Omental fat pad (tissue), 4 donors: ENCODE measurements at places on chromosomes 3 and 15.
A peak's percentile ranks its signal among the peaks of the same experiment; 100 is the strongest.

- no peak for DNase-seq
These were observed 93.2 kb upstream of the TLE3 start for GRCh38 chr15:70190965-70191364.

- no peak for DNase-seq
These were observed 339.0 kb downstream of the GABRB3 start for GRCh38 chr15:26433818-26434217.

GRCh38 chr3:121948641-121949040 lies 54.4 kb downstream of the SLC15A2 start:
- DNase-seq = no peak

GRCh38 chr15:80474224-80475215 lies 70.3 kb downstream of the ARNT2 start:
- DNase-seq = no peak

DNA sequence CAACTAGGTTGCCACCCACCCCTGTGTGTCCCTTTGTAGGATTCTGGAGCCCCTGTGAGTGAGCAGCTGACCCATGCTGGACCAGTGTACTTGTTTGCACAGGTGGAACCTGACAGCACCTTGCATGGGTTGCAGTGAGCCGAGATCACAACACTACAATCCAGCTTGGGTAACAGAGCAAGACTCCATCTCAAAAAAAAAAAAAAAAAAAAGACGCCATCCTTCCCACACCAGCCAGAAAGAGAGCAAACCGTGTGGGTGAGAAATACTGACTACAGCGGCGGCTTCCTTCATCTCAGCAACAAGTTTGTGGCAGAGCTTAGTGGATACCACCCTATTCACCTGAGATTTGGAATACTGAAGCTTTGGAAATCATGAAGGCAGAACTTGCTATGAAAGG lies 746 bp upstream of the CD80 start:
- no peak for DNase-seq

GRCh38 chr3:55297706-55298105 lies 189.4 kb downstream of the WNT5A start:
- DNase-seq = no peak

- no peak for DNase-seq
These were observed 23.9 kb downstream of the NIT2 start for GRCh38 chr3:100358413-100358812.

DNA sequence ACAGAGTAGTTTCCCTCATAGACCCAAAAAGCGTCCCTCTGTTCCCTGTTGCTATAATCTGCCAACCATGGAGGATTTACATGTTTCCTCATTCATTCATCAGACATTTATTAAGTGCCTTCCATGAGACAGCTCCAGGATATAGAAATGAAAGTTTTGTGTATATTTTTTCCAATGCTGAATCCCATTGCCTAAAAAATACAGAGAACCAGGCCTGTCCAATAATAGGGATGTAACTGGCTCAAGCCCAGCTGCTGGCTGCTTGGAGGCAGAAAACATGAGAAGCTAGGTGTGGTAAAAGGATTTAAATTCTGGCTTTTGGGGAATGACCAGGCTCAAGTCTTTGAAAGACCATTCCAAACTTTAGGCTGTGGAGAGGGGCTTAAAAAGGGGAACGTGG lies 41.5 kb downstream of the RARB start:
- DNase-seq = no peak

DNA sequence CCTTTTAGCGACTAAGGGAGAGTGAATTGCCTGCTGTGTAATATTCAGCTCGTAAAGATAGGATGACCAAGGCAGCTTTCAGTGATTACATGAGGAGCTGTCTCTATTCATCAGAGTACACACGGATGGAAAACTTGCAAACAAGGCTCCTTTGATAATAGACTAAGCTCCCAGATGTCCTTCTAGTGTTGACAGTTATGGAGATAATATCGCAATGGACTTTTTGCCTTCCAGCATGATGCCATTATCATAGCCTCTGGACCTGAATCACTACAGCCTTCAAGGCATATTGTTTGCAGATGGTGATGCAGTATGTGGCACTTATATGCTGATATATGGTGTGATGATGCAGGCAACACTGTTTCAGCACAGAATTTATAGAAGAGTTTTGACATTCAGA lies 93.9 kb downstream of the ECT2 start:
- DNase-seq = no peak

DNA sequence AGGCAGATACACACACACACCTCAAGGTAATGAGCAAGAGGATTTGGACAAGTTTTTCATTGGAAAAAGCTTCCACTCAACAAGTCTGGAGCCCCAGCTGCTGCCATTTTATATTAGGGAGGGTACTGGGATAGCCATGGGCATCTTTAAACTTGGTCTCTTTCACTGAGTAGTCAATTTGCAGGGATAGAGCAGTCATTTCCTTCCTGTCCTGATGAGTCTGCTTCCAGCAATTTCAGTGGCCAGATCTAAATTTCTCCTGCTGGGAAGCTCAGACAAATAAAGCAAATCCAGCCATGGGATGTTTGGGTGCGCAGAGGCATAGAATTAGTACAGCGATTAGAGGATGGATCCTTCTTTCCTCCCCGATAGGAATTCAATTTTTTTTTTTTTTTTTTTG lies 874 bp upstream of the ERC2 start:
- no peak for DNase-seq

DNA sequence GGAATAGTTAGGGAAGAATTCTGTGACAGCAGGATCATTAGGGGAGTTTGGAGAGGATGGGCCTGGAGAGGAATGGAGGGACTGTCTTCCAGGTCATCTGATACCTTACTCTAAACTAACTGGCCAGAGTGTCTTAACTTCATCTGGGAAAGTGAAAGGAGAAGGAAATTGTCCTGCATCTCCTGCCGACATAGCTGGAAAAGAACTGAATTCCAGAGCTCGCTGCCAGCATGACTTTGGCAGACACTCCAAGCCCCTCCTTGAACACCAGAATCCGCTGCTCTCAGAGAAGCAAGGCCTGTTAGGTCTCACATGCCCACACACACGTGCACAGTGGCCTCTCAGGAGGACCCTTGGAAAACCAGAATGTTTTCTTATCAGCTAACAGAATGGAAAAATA lies 10.5 kb downstream of the ABI3BP start:
- no peak for DNase-seq

DNA sequence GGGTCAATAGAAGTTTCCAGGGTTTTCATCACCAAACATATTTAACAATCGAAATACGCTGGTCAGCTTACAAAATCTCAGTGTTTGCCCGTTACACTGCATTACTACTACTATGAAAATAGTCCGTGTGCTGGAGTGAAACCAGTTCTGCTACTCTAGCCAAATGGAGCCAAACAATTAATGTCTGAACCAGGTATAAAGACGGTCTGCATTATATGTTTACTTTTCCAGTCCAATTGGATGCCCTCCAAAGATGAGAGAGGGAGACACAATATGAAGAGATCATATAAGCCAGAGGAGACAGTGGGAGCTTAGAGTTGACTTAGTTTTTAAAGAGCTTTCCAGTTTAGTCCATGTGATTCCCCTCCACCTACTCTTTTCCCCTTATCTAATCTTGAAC lies 6.3 kb upstream of the DUT start:
- no peak for DNase-seq

- DNase-seq = peak; percentile 97
These were observed 6.5 kb upstream of the TNK2 start for GRCh38 chr3:195914648-195915473.

- no peak for DNase-seq
These were observed 3.7 kb downstream of the SHQ1 start for GRCh38 chr3:72844436-72844993.

DNA sequence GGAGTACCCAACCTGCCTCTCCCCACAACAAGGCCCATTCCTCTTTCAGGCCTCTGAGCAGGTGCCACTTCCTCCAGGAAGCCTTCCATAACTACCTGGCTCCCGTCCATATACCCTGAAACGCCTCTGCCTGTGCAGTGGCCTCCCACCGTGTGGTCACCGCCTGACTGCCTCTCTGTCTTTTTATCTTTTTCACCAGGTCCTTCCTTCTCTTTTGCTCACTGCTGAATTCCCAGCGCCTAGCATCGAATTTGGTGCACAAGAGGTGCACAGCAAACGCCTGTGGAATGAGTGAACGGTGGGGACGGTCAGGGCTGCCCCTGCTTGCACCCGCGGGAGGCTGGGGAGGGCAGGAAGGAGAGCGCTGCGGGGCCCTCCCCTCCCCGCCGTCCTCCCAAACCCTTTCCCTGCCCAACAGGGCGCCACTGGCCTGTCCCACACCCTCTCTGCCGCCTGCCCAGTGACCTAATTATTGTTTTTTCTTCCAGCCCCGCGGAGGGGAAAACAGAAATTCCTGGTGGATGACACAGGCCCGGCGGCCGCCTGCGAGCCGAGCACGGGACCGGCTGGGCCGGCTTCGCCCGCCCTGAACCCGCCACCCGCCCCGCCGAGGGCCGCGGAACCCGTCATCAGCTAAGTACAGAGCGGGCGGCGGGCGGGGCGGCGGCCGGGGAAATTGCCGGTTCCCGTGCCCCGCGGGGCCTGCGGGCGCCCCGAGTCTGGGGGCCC lies 140.1 kb downstream of the SMAD6 start:
- peak; percentile 59 for DNase-seq

- no peak for DNase-seq
These were observed 64.9 kb downstream of the CDC25A start for GRCh38 chr3:48123346-48123745.

DNA sequence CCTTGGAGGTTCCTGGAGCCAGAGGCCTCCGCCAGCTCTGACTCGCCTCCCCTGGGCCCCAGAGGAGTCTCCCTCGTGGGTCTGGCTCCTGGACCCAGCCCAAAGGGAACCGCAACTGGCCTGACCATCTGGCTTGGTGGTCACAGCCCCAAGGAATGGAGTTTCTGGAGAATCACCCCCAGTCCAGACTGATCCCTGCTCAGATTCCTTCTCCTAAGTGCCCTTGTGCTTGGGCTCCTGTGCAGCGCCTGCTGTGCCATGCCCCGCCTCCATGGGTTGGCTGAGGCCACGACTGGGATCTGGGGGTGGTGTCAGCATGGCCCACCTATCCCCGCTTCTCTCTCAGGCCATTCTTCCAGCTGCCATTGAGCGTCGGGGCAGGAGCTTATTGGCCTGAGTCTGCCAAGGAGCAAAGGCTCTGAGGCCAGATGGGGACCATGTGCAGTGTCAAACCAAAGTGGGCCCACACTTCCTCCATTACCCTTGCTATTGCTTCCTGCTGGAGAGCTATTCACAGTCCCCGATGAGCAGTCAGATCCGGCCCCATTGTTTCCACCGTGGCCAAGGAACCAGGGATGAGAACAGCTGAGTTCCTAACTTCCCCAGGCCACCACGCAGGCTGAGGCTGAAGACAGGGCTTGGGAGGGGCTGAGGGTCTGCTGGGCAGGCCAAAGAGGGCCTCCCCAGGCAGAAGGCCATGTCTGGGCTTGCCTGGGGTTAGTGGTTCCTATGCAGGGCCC lies 19.0 kb downstream of the CSPG4 start:
- DNase-seq = no peak

DNA sequence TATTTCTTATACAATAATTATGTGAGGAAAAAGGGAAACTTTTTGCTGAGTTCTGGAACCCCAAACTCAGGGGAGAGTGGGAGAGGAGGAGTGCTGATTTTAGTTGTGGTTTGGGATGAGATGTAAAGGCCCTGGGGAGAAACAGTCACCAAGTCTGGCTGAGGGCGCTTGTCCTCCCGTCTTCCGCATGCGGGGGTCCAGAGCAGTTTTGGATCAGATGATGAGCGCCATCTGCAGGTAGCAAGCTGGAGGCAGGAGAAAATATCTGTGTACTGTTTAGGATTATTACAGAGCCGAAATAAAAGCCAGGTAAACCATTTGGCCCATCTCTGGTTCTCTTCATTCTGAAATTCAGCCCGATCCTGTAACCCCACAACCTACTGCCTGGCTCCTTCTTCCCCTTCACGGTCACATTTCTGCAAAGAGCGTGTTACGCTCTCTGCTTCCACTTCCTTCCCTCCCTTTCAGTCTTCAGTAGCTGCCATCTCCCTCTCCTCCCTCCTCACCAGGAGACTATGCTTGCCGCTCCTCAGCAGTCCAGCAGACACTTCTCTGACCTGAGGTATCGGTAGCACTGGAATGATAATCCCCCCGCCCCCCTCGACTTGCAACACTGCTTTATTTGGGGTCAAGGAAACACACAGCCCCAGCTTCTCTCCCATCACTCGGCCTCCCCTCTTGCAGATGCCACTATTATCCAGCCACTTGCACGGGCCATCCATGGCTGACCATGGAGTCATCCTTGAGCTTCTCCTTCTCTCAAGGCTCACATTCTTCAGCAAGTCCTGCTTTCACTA lies 1.4 kb upstream of the PARP14 start:
- peak; percentile 88 for DNase-seq

DNA sequence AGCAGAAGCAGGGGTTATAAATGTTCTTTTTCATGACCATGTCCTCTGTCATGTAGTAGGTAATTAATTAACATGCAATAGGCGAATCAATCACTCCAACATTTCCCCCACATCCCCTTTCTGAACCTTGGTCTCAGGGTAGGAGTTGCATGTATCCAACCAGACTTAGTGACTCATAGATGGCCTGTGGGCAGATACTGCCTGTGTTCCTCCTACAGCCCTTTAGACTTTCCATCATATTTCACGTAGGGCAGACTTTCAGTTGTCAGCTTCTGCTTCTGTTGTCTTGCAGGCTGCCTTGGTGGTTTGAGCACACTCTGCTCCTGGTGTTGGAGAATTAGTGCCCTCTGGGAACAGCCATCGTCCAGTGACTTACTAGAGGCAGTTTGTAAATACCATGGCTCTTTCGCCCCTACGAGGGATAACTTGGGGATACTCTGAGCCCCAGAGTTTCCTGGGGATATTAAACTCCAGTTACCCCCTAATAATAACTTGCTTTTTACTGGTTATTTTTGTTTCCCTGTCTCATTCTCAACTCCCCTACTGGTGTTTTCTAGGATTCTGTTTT lies 244.4 kb downstream of the EDEM1 start:
- DNase-seq = no peak

GRCh38 chr3:151290673-151291072 lies 12.3 kb upstream of the P2RY14 start:
- no peak for DNase-seq

DNA sequence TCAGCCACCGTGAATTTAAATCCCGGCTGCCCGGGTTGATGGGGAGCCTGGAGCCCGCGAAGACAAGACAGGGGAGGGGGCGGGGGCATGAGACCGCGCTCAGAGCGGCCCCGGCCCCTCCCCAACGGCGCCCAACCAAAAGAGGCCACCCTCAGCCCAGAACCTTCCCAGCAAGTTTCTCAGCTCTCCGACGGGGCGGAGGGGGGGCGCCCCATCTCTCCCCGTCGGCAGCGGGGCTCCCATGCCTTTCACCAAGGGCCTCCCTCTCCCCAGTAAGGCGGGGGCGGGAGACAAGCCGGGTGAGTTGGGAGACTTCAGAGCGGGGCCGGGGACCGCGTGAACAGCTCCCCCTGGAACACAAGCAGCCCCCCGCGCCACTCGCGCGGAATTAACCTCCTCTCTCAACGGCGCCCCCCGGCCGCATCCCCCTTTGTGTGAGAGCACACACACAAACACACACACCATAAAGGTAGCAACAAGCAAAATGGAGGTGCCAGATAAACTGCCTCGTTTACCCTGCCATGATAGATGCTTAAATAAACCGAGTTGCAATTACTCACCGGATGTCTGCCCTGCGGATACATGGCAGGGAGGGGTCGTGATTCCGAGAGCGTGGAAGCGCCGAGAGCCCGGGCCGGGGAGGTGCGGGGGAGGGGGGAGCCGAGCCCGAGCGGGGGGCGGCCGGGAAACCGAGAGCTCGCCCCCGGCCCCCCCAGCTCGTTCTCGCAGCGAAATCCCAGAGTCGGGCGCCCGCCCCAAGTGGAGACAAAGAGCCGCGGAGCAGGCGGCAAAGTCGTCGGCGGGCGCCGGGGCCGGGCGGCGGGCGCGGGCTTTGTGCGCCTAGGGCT lies 1.3 kb downstream of the TLE3 start:
- no peak for DNase-seq
